CD8-positive, alpha-beta memory T cell (primary cell): ENCODE measurements at places on chromosomes 7 and 10.

DNA sequence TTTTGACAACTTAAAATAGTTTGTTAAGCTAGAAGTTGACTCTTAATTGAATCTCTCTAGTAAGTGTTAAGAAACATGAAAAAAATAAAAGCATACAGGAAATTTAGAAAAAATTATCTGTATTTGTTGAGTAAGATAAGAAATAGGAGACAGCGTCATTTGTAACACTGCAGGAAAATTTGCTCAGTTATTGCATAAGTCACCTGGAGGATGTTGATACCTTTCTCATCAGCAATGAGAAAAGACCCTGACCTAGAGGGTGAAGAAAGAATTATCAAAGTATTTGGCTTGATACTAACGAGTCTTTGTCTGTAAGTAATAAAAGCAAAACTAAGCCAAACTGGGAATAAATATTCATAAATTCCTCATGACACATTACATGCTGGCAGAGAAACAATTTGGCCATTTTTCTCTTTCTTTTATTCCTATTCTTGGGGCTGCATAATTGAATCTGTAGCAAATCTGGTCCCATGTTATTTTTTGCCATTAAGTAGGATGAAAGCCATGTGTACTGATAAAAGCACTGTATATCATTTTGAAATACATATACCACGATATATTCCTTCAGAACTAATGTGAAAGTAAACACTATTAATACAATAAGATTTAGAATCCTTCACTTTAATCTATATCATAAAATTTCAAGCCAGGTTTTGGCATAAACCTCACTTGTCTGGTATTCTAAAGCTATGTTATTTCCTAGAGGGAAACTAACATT is 362.8 kb downstream of the THSD7A start:
- no peak for DNase-seq
- H3K36me3 ChIP-seq: no peaks in the 10 kb centered on the region

- H3K4me1 ChIP-seq: no peaks in the 10 kb centered on the region
- DNase-seq: no peak
- no peaks in the 10 kb centered on the region for H3K27me3 ChIP-seq
- no peaks in the 10 kb centered on the region for H3K36me3 ChIP-seq
- no peak overlapping the region for H3K27ac ChIP-seq
Observed at GRCh38 chr7:28459306-28459705, 47.0 kb downstream of the CREB5 start.

DNA sequence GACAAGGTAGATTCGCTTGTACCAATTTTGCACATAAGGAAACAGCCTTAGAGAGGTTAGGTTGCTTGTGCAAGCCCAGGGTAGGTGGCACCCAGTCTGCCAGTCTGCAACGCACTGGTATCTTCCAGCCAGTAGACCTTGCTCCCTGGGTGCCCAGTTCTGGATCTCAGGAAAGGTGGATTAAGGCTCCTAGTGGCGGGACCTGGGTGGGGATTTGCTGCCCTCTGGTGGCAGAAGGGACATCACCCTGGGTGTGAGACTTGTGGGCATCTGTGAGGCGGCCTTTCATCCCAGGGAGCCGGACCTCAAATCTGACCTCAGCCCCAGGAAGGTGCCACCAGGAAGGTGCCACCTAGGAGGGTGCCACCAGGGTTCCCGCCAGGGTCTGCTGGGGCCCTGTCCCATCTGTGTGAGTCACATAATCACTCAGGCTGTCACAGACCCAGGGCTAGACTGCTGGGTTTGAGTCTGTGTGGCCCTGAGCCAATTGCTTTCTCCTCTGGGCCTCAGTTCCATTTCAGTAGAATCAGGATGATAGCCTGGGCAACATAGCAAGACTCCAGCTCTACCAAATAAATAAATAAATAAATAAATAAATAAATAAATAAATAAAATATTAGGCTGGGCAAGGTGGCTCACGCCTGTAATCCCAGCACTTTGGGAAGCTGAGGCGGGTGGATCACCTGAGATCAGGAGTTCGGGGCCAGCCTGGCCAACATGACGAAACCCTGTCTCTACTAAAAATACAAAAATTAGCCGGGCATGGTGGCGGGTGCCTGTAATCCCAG is 5.3 kb upstream of the PRKRIP1 start:
- peak; percentile 80 for DNase-seq
- no peaks in the 10 kb centered on the region for H3K27me3 ChIP-seq
- no peak overlapping the region for H3K27ac ChIP-seq

- no peaks in the 10 kb centered on the region for H3K27me3 ChIP-seq
- DNase-seq: no peak
- H3K4me1 ChIP-seq: no peaks in the 10 kb centered on the region
- no peak overlapping the region for H3K27ac ChIP-seq
- no peak overlapping the region for H3K4me3 ChIP-seq
Observed at GRCh38 chr7:137519947-137520346, 176.4 kb upstream of the PTN start.

GRCh38 chr10:33799281-33799943 is 464.9 kb upstream of the NRP1 start:
- no peak overlapping the region for H3K27ac ChIP-seq
- H3K36me3 ChIP-seq: no peaks in the 10 kb centered on the region
- no peaks in the 10 kb centered on the region for H3K27me3 ChIP-seq
- H3K4me1 ChIP-seq: no peaks in the 10 kb centered on the region
- H3K4me3 ChIP-seq: no peak overlapping the region

DNA sequence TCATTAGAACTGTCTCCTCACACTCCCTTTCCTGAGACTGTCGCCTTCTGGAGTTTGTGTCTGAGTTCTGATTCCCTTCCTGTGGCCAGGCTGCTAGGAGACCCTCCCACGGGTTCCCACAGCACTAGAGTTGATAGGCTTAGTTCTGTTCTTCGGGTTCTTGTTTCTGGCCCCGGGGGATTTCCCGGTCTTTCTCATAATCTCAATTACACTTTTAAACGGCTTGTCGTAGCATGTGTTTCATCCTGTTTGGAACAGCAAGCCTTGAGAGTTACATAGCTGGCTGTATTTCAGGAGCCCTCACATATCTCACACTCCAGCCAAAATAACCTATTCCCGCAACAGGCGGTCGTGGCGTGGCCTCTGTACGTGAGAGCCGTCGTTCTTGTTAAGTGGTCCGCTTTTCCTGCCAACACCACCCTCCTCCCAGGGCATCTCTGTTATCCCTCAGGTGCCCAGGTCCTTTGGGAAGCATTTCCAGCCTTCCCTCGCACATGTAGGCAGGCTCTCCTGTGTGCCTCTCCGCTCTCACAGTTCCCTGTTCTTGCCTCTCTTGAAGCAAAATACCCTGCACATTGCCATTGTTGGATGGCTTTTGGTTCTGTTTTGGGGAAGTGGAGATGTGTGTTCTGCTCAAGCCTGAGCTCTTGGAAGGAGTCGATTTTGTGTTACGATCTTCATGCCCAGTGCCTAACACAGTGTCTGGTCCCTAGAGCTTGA is 46.0 kb downstream of the CDC123 start:
- no peaks in the 10 kb centered on the region for H3K4me1 ChIP-seq
- no peak overlapping the region for H3K4me3 ChIP-seq
- H3K36me3 ChIP-seq: peaks cover 32% of the 10 kb centered on the region
- H3K27ac ChIP-seq: no peak overlapping the region
- H3K27me3 ChIP-seq: no peaks in the 10 kb centered on the region

- H3K27ac ChIP-seq: no peak overlapping the region
- DNase-seq: no peak
Observed at GRCh38 chr10:69668721-69669120, 38.7 kb downstream of the FAM241B start.

DNA sequence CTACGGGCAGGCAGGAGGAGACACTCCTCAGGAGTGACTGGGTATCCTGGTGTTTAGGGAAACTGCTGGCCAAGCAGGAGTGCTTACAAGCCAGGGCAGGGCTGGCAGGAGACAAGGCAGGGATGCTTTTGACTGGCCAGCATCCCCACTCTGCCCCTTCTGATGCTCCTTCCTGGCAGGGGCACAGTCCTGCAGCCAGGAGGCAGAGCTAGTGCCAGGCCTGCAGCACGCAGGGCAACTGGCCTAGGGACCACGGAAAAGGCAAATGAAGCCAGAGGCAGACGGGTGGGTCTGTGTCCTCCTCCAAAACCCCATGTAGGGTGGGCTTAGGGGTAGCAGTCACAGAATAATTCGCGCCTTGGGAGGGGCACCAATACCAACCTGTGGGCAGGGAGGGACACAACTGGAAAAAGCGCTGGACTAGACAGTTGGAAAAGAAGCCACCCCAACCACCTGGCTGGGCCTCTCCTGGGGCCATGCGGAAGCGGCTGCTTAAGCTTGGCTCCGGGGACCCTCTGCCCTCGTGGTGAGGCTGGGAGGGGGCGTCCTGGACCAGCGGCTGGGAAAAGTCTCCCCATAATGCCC is 4.8 kb downstream of the IMPDH1 start:
- H3K4me1 ChIP-seq: peaks cover 40% of the 10 kb centered on the region
- H3K27ac ChIP-seq: peak overlapping the region; percentile 51
- H3K4me3 ChIP-seq: peak overlapping the region; percentile 70
- no peaks in the 10 kb centered on the region for H3K27me3 ChIP-seq

- no peaks in the 10 kb centered on the region for H3K36me3 ChIP-seq
- no peaks in the 10 kb centered on the region for H3K27me3 ChIP-seq
- DNase-seq: no peak
- no peak overlapping the region for H3K27ac ChIP-seq
- no peak overlapping the region for H3K4me3 ChIP-seq
Observed at GRCh38 chr10:125194814-125195213, 34.5 kb upstream of the CTBP2 start.

GRCh38 chr7:21367081-21367480 is 60.8 kb upstream of the SP4 start:
- no peak overlapping the region for H3K4me3 ChIP-seq
- no peaks in the 10 kb centered on the region for H3K36me3 ChIP-seq
- no peaks in the 10 kb centered on the region for H3K4me1 ChIP-seq
- H3K27ac ChIP-seq: no peak overlapping the region
- DNase-seq: no peak
- no peaks in the 10 kb centered on the region for H3K27me3 ChIP-seq

GRCh38 chr7:14837216-14837615 is 65.3 kb downstream of the DGKB start:
- H3K4me3 ChIP-seq: no peak overlapping the region
- no peak overlapping the region for H3K27ac ChIP-seq
- no peaks in the 10 kb centered on the region for H3K27me3 ChIP-seq
- no peaks in the 10 kb centered on the region for H3K36me3 ChIP-seq
- no peak for DNase-seq

- H3K4me3 ChIP-seq: no peak overlapping the region
- no peak for DNase-seq
- no peaks in the 10 kb centered on the region for H3K4me1 ChIP-seq
Observed at GRCh38 chr7:7851381-7851780, 117.2 kb upstream of the GLCCI1 start.

DNA sequence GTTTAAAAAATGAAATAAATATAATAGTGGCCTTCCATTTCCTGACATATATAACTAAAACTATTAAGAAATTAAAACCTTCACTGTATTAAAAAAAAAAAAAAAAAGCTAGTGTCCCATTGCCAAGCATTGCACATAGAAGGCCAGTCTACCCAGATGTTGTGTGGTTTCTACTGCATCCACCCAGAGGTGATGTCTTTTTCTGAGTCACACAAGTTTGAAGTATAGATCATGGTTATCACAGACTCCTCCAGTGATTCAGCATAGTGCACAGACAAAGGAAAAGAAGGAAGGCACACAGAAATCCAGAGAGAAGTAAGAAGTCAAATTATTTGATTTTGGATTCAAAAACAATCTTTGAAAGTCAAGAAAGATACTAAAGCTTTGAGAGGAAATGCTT is 429.0 kb downstream of the ETV1 start:
- no peaks in the 10 kb centered on the region for H3K36me3 ChIP-seq
- no peak for DNase-seq

- no peak for DNase-seq
- no peak overlapping the region for H3K4me3 ChIP-seq
- H3K36me3 ChIP-seq: no peaks in the 10 kb centered on the region
- H3K4me1 ChIP-seq: peaks cover 10% of the 10 kb centered on the region
- H3K27ac ChIP-seq: no peak overlapping the region
- H3K27me3 ChIP-seq: no peaks in the 10 kb centered on the region
Observed at GRCh38 chr7:132878204-132878919, 203.5 kb downstream of the CHCHD3 start.

GRCh38 chr7:42475082-42475481 is 238.1 kb upstream of the GLI3 start:
- H3K36me3 ChIP-seq: no peaks in the 10 kb centered on the region
- no peaks in the 10 kb centered on the region for H3K27me3 ChIP-seq
- H3K27ac ChIP-seq: no peak overlapping the region

DNA sequence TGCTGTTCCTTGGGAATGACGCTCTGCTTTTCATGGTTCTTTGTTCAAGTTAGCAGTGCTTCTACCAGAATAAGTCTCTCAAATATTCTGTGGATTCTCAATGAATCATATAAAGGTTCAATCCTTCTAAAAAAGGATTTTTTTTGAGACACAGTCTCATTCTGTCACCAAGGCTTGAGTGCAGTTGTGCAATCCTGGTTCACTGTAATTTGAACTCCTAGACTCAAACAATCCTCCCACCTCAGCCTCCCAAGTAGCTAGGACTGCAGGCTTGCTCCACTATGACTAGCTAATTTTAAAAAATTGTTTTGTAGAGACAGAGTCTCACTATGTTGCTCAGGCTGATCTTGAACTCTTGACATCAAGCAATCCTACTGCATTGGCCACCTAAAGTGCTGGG is 64.9 kb upstream of the RELN start:
- H3K4me1 ChIP-seq: no peaks in the 10 kb centered on the region
- no peaks in the 10 kb centered on the region for H3K36me3 ChIP-seq
- no peak overlapping the region for H3K4me3 ChIP-seq
- no peak overlapping the region for H3K27ac ChIP-seq
- DNase-seq: no peak

DNA sequence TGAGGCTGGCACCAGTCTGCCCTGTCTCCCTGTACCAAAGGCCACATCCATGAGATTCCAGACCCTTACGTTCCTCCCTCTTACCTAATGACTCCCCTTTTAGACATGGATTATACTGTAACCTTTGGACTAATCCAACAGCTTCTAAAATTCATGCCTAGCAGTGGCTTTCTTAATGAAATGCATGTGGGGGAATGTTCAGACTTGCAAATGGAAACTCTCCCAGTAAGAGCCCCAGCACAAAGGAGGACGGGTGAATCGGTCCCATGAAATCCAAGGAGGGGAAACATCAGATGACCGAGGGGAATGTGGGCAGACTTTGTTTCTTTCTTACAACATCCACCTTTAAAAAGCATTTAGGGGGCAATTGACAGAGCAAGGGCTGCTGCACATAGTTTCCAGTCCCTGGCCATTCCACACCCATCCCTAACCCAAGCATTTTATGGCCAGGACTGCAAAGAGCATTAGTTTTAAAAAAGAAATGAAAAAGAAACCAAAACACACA is 71.5 kb downstream of the COL13A1 start:
- DNase-seq: no peak
- no peak overlapping the region for H3K27ac ChIP-seq
- H3K4me3 ChIP-seq: no peak overlapping the region

DNA sequence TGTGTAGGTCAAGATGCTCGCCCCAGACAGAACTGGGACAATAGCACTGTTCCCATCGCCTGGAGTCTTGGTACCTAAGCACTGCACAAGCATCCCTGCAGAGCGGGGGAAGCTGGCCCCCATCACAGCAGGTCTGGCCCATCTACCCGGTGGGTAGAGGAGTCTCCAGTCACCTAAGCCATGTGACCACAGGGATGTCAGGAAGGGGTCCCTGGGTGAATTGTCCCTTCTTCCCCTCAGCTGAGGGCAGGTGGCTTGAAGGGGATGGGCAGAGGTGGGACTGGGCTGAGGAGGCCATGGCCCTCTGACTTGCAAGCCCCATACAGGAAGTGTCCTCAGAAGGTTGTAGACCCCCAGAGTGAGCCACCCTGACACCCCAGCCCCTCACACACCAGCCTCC is 39.7 kb downstream of the FRMPD2 start:
- H3K4me1 ChIP-seq: no peaks in the 10 kb centered on the region
- H3K27me3 ChIP-seq: no peaks in the 10 kb centered on the region
- DNase-seq: no peak
- no peak overlapping the region for H3K27ac ChIP-seq
- H3K4me3 ChIP-seq: no peak overlapping the region
- H3K36me3 ChIP-seq: no peaks in the 10 kb centered on the region
